ENCODE measurements at places on chromosomes 11 and 22.

GRCh38 chr22:31753005-31753633, 700 bp upstream of the DEPDC5 start:
- DNase-seq: peak; percentile 61

GRCh38 chr11:48111891-48112290, 104.7 kb upstream of the OR4B1 start:
- DNase-seq: no peak

GRCh38 chr22:17492247-17492646, 71.1 kb upstream of the SLC25A18 start:
- no peak for DNase-seq

- no peak for DNase-seq
These were observed 64.7 kb upstream of the WT1 start for GRCh38 chr11:32500001-32500400.

DNA sequence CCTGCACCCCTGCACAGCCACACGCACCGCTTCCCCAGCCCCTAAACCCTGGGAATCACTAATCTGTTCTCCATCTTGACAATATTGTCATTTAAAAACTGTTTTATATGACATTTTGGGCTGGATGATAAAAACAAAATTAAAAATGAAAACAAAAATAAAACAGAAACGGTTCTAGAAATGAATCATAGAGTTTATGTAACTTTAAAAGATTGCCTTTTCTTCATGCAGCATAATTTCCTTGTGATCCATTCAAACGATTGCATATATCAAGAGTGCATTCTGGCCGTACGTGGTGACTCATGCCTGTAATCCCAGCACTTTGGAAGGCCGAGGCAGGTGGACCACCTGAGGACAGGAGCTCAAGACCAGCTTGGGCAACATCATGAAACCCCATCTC, 6.6 kb upstream of the FAM118A start:
- DNase-seq: no peak

GRCh38 chr11:72238040-72238450, 5.9 kb downstream of the PHOX2A start:
- peak; percentile 64 for DNase-seq

GRCh38 chr22:49014227-49015201, 813.2 kb downstream of the BRD1 start:
- DNase-seq: no peak

- DNase-seq: no peak
These were observed 44.4 kb downstream of the GDPD5 start for GRCh38 chr11:75481223-75481921.

DNA sequence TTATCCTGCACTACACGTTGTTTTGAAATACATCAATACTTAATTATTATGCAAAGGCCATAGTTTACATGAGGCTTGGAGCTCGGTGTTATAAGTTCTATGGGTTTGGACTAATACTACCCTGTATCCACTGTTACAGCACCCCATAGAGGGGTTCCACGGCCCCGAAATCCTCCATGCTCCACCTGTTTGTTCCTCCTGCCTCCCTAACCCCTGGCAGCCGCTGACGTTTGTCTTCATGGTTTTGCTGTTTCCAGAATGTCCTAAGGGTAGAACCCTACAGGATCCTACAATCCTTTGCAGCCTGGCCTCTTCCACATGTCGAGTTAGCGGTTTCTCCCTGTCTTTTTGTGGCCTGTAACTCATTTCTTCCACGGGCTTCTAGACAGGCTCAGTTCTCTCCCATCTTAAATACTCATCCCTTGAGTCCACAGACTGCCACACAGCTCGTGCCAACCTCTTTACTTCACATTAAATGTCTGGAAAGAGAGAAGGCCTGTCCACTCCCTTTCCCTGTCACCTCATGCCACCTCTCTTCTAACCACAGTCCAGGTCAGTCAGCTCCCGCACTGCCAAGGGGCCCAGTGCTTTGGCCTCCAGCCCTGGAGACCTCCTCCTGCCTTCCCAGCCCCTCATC, 42.4 kb upstream of the TH start:
- no peak for DNase-seq

DNA sequence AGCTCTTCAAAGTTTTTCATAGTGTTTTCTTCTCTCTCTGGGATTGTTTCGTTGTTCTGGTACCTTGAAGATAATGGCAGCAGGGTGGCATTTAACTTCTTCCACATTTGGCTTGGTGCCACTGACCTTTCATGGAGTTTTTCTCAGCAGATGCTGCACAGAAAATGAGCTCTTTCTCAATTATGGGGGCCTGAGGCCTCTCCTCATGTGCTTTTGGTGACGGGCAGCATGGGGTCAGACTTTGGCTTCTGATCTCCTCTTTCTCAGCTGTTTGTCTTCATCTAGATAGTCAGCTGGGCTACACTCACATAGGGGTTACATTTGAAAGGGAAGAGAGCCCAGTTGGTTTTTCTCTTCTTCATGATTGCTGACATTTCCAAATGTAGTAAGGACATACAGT, 76.3 kb downstream of the FAT3 start:
- DNase-seq: no peak

DNA sequence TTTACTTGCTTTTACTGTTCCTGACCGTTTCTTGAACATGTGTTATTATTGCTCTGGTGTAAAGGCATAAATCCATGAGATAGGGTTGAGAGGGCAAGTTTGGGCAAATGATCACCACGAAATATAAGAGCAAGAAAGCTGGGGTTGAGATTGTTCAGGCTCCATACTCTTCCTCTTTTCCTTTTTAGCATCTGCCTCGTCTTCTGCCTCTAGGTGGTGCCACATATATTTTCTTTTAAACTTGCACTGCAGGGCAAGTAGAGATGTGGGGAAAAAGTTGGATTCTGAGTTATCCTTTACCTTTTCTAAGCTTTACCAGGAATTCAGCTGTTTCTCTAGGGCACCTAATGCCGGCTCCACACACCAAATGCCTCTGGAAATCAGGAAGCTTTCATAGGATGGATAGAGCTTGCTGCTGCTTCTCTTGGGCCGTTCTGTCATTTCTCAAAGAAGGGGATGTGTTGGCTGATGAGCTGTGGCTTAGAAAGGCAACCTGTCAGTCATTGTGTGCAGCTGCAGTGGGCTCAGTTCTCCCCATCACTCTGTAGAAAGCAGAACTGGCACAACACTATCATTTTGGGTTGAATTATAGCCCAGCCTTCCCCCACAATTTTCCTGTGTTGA, 98.2 kb downstream of the LDLRAD3 start:
- DNase-seq: no peak

DNA sequence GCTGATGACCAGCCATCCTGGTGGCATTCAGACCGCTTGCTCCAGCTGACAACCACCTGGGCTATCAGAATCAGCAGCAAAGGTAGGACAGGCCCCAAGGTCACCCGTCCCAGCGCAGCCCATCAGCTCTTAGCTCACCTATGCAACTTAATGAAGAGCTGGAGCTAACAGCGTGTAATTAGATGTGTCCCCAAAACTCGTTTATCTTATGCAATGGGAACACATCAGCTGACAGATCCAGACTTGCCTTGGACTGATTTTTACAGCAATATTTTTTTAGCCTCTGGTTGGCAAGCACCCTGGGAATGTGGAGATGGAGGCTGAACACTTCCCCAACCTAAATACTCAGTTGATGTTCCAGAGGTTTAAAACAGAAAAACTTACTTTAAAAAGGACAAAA, 76.0 kb downstream of the PACSIN2 start:
- DNase-seq: no peak

All from progenitor cell of endocrine pancreas (in vitro differentiated cells).